ENCODE measurements at places on chromosomes 7 and 10.

- no peak for DNase-seq
Measured at GRCh38 chr7:22193450-22193983, 163.4 kb downstream of the RAPGEF5 start.

DNA sequence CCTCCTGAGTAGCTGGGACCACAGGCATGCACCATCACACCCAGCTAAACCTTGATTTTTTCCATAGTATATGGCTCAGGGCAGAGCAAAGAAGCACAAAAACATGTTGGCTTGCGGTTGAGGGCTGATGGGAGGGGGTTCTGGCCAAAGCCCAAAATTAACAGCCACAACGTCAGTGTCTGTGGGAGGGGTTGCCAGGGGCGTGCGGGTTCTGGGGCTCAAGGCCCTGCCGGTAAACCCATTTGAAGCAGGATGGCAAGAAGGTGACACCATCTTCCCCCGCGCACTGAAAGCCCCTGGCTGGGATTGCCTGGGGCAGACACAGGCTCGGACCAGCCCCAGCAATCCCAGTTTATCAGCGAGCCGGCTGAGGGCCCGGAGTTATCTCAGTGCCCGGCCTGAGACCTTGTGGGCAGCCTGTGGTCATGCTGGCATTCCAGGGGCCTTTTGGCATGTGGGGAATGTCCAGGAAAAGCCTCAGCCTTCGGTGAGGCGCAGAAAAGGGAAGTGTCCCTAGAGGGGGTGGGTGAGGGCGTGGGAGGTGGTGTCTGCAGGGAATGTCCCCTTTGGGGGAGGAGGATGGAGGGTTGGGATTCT, 167.7 kb upstream of the TNRC18 start:
- DNase-seq, result peak; percentile 71

- DNase-seq, result peak; percentile 82
Measured at GRCh38 chr7:74355091-74355490, 65.9 kb downstream of the CLIP2 start.

- no peak for DNase-seq
Measured at GRCh38 chr10:37710831-37711616, 146.4 kb downstream of the ZNF248 start.

GRCh38 chr7:81704595-81704994, 65.3 kb downstream of the HGF start:
- no peak for DNase-seq

- no peak for DNase-seq
Measured at GRCh38 chr10:59878289-59878688, 28.1 kb downstream of the CCDC6 start.

Data from OCI-M1 (cell line).